Tibial artery (tissue), 4 donors: ENCODE measurements at places on chromosomes 5 and 9.

- no peaks in the 10 kb centered on the region for H3K4me1 ChIP-seq
- H3K36me3 ChIP-seq: no peaks in the 10 kb centered on the region
- H3K4me3 ChIP-seq: no peak overlapping the region
- no peak overlapping the region for H3K27ac ChIP-seq
- no peak for DNase-seq
- H3K27me3 ChIP-seq: no peaks in the 10 kb centered on the region
Observed at GRCh38 chr5:73818357-73818756, 192.4 kb downstream of the ARHGEF28 start.

DNA sequence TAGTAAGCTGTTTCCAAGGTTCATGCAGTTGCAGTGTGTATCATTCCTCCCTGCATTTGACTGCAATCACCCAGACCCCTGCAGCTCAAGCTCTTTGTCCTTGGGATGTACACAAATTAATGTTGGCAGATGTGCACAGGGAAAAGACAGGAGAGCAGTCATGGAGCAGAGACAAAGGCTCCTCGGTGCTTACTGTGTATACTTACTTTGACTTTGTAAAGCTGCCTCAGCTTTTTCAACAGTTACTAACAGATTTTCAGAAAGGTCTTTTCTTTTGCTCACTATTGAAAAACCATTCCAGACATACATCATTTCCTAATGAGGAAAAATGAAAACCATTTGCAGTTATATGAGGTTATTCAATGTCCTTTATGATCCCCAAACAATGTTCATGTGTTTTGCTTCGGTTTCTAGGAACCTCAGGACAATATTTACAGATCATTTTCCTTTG is 124.9 kb downstream of the TTC39B start:
- H3K4me3 ChIP-seq: no peak overlapping the region
- H3K27me3 ChIP-seq: no peaks in the 10 kb centered on the region
- DNase-seq: no peak
- no peak overlapping the region for H3K27ac ChIP-seq
- H3K4me1 ChIP-seq: no peaks in the 10 kb centered on the region
- peaks cover 44% of the 10 kb centered on the region for H3K36me3 ChIP-seq

DNA sequence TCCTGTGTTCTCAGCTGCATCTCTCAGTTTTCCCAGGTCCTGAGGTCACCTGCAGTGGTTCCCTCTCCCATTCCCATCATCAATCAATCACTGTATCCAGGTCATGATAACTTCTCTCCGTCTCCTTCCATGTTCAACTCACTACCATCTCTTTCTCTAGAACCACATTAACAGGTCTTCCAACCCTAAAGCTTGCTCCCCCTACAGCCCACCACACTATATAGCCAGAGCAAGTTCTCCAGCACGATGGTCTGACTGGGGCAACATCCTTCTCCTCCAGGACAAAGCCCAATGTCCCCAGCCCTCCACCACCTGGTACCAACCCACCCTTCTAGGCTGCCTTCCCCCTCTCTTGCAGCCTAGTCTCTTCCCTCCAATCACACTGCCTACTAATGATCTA is 241.6 kb downstream of the CDK5RAP2 start:
- H3K27me3 ChIP-seq: no peaks in the 10 kb centered on the region
- no peak overlapping the region for H3K4me3 ChIP-seq
- no peak for DNase-seq
- no peaks in the 10 kb centered on the region for H3K36me3 ChIP-seq
- H3K4me1 ChIP-seq: no peaks in the 10 kb centered on the region

DNA sequence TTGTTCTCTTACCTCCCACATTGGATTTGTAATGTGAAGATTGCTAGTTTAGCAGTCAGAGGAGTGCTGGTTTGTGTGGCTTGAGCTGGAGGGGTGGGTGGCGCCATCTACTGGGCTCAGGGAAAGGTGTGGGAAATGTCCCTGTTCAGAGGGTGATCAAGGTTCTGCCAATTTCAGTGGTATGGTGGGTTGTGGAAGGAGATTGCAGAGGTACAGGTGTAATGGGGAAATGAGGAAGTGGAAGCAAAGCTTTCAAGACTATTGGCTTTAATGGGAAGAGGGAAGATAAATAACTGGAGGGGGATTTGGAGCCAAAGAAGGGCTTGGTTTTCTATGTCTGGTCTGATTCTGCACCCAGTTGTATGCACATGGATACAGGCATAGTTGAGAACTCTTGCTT is 76.4 kb downstream of the OSMR start:
- no peak for DNase-seq
- H3K27ac ChIP-seq: peak overlapping the region; percentile 69
- no peak overlapping the region for H3K4me3 ChIP-seq

- DNase-seq: no peak
- no peaks in the 10 kb centered on the region for H3K27me3 ChIP-seq
- H3K4me3 ChIP-seq: no peak overlapping the region
- H3K4me1 ChIP-seq: peaks cover 46% of the 10 kb centered on the region
- H3K36me3 ChIP-seq: no peaks in the 10 kb centered on the region
- H3K27ac ChIP-seq: no peak overlapping the region
Observed at GRCh38 chr9:5554254-5554653, 43.9 kb downstream of the PDCD1LG2 start.

DNA sequence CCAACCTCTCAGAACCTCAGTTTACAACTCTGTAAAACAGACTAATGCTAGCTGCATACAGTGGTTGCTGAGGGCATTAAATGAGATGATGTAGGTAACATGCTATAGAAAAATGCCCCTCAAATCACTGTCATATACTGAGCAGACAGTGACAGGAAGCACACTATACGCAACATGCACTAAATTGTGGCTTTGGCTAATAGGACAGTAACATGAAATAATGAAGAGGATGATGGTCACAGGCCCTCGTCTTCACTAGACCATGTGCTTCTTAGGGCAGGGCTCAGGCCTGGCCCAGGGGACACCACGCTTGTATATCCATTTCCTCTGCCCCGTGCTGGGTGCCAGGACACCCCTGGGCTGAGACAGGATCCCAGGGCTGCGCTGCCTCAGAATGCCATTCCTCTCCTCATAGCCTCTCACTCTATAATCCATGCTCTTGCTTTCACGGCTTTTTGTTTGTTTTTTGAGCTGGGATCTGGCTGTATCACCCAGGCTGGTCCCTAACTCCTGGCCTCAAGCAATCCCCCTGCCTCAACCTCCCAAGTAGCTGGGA is 18.9 kb downstream of the CSF1R start:
- H3K4me1 ChIP-seq: peaks cover 17% of the 10 kb centered on the region
- DNase-seq: no peak
- H3K36me3 ChIP-seq: no peaks in the 10 kb centered on the region
- no peak overlapping the region for H3K4me3 ChIP-seq
- no peaks in the 10 kb centered on the region for H3K27me3 ChIP-seq
- peak overlapping the region; percentile 88 for H3K27ac ChIP-seq

GRCh38 chr9:84471816-84472215 is 131.3 kb upstream of the SLC28A3 start:
- H3K4me3 ChIP-seq: no peak overlapping the region
- no peaks in the 10 kb centered on the region for H3K36me3 ChIP-seq
- H3K27ac ChIP-seq: no peak overlapping the region
- DNase-seq: no peak

GRCh38 chr9:82513976-82514735 is 525.6 kb downstream of the SPATA31D1 start:
- H3K27ac ChIP-seq: no peak overlapping the region
- no peaks in the 10 kb centered on the region for H3K36me3 ChIP-seq
- no peak for DNase-seq
- no peak overlapping the region for H3K4me3 ChIP-seq
- H3K4me1 ChIP-seq: peaks cover 8% of the 10 kb centered on the region
- H3K27me3 ChIP-seq: no peaks in the 10 kb centered on the region

GRCh38 chr5:143398451-143399237 is 4.8 kb downstream of the NR3C1 start:
- H3K27me3 ChIP-seq: no peaks in the 10 kb centered on the region
- H3K36me3 ChIP-seq: no peaks in the 10 kb centered on the region
- no peak for DNase-seq
- peak overlapping the region; percentile 94 for H3K4me3 ChIP-seq
- H3K4me1 ChIP-seq: peaks cover 77% of the 10 kb centered on the region

DNA sequence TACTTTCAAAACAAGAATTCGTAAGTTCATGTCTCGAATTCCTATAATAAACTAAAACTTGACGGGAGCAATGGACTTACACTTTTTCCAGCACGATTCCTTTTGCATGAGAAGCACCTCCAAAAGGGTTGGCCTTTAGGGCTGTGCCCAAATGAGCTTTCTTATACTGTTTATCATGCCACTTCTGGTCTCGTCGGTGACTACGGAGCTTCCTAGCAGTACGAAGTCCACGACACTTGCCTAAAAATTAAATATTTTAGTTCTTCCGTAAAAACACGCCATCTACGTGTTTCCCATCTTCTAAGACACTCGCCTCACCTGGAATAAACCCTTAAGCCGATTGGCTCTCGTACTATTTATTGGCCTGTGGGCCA is 554 bp downstream of the RPS23 start:
- peak overlapping the region; percentile 99 for H3K4me3 ChIP-seq
- H3K4me1 ChIP-seq: peaks cover 21% of the 10 kb centered on the region
- H3K27me3 ChIP-seq: no peaks in the 10 kb centered on the region
- H3K27ac ChIP-seq: peak overlapping the region; percentile 84
- H3K36me3 ChIP-seq: peaks cover 39% of the 10 kb centered on the region
- DNase-seq: no peak

DNA sequence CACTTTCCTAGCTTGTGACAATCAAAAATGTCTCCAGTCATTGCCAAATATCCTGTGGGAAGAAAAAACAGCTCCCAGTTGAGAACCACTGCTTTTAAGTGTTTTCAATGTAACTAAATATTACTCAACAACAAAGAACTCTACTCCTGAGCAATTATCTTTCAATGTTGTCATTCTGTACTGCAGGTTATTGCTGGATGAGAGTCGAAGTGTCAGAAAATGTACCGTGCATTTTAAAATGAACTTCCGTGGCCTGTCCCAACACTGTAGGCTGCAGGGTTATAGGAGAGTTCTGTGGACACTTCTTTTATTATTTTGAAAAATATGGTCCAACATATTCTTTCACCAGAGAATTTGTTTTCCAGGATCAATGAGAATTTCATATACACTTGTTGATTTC is 34.8 kb upstream of the AGXT2 start:
- H3K27ac ChIP-seq: no peak overlapping the region
- no peaks in the 10 kb centered on the region for H3K27me3 ChIP-seq
- no peak for DNase-seq
- no peaks in the 10 kb centered on the region for H3K4me1 ChIP-seq
- no peak overlapping the region for H3K4me3 ChIP-seq

DNA sequence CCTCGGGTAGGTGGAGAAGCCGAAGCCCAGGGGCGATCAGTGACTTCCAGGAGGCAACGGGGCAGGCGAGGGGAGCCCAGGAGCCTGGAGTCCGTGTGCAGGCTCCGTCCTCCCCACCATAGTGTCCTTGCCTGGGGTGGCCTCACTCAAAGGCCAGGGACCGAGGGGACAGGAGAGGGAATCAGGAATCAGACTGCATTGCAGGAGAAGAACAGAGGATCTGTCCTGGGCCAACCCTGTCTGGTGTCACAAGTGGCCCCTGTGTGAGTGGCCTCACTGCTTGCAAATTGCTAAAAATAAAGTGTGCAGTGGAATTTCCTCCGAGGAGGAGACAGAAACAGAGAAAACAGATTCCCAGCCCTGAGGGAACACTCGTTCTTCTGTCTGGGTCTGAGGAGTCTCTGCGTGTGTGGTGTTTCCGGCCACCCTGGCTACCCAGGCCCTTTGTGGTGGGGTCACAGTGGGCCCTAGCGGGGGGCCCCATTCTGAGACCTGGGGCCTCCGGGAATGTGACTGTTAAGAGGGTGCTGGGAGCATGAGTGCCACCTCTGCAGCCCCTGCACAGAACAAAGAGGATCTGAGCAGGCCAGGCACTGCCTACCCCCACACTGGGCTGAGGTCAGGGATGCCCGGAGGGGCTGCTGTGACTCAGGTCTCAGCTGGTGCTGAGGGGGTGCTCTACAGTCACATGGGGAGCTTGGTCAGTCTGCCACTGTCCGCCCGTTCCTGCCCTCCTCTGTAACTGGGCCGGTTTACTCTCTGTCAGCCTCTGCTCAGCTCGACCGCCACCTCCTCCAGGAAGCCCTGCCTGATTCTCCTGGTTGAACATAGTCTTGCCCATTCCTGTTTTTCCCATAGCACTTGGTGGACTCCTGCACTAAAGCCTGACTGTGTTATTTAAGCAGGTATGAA is 7.4 kb downstream of the TRAF1 start:
- H3K4me3 ChIP-seq: peak overlapping the region; percentile 1
- H3K4me1 ChIP-seq: peaks cover 8% of the 10 kb centered on the region
- DNase-seq: no peak
- H3K36me3 ChIP-seq: no peaks in the 10 kb centered on the region
- no peaks in the 10 kb centered on the region for H3K27me3 ChIP-seq

DNA sequence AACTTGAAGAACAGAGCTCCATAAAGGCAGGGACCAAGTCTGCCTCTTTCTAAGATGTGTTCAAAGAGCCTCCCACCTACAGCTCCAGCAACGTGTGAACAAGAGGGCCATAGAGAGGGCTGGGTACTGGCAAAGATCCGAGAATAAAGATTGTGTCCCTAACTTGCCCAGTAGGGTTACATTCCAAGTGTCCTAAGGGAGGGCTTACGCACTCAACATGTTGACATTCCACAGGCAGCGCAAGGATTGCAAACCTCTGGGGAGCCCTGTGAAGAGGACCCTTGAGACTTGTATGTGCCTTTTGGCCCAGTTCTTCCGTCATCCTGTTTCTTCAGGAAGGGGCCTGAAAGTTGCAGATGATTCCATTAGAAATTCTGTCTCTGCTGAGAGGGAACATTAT is 48.2 kb upstream of the ENTREP1 start:
- peak; percentile 85 for DNase-seq
- no peaks in the 10 kb centered on the region for H3K36me3 ChIP-seq
- H3K27me3 ChIP-seq: no peaks in the 10 kb centered on the region

GRCh38 chr5:179765400-179765799 is 28.4 kb upstream of the LTC4S start:
- H3K4me1 ChIP-seq: no peaks in the 10 kb centered on the region
- no peaks in the 10 kb centered on the region for H3K27me3 ChIP-seq
- no peak overlapping the region for H3K4me3 ChIP-seq

- H3K27me3 ChIP-seq: no peaks in the 10 kb centered on the region
- H3K4me3 ChIP-seq: no peak overlapping the region
- no peak overlapping the region for H3K27ac ChIP-seq
- H3K4me1 ChIP-seq: no peaks in the 10 kb centered on the region
- no peak for DNase-seq
- H3K36me3 ChIP-seq: no peaks in the 10 kb centered on the region
Observed at GRCh38 chr5:159582756-159583541, 252.7 kb upstream of the IL12B start.

GRCh38 chr5:16754601-16755000 is 137.8 kb upstream of the RETREG1 start:
- no peak for DNase-seq
- H3K4me1 ChIP-seq: no peaks in the 10 kb centered on the region
- H3K4me3 ChIP-seq: no peak overlapping the region
- H3K27me3 ChIP-seq: no peaks in the 10 kb centered on the region

GRCh38 chr9:8477450-8477849 is 677.9 kb upstream of the DMAC1 start:
- H3K4me3 ChIP-seq: no peak overlapping the region
- H3K4me1 ChIP-seq: no peaks in the 10 kb centered on the region
- H3K36me3 ChIP-seq: no peaks in the 10 kb centered on the region
- no peak for DNase-seq

- H3K36me3 ChIP-seq: no peaks in the 10 kb centered on the region
- H3K27ac ChIP-seq: no peak overlapping the region
- no peak for DNase-seq
- H3K4me1 ChIP-seq: no peaks in the 10 kb centered on the region
- H3K4me3 ChIP-seq: no peak overlapping the region
Observed at GRCh38 chr5:126334760-126335159, 88.4 kb upstream of the GRAMD2B start.

- H3K36me3 ChIP-seq: no peaks in the 10 kb centered on the region
- H3K27me3 ChIP-seq: no peaks in the 10 kb centered on the region
- no peak overlapping the region for H3K27ac ChIP-seq
- no peaks in the 10 kb centered on the region for H3K4me1 ChIP-seq
- no peak for DNase-seq
Observed at GRCh38 chr9:4465910-4466309, 24.4 kb upstream of the SLC1A1 start.
